ENCODE measurements at places on chromosomes 5 and 9. TPM values are rescaled to one million over a fixed set of nuclear protein-coding genes. Genes with fewer than 3 reads are reported as not detected.

STPG3 gene
- total RNA-seq, result not detected

SLC6A7 gene
- total RNA-seq, result not detected

EGFLAM gene
- total RNA-seq, result not detected

GABRA6 gene
- not detected for total RNA-seq

GFRA3 gene
- not detected for total RNA-seq

DNAJC21 gene
- 60.3 TPM for total RNA-seq

USP20 gene
- total RNA-seq, result 51.6 TPM

FOXD4L5 gene
- total RNA-seq, result 0.07 TPM

BASP1 gene
- total RNA-seq, result 0.48 TPM

CCDC152 gene
- total RNA-seq, result 6.7 TPM

EPB41L4B gene
- total RNA-seq, result 0.21 TPM

PCDHGA6 gene
- 0.10 TPM for total RNA-seq

LRRC70 gene
- 0.40 TPM for total RNA-seq

Measured in activated CD4-positive, alpha-beta memory T cell treated with anti-CD3 and anti-CD28 coated beads for 36 hours (primary cell).